ENCODE measurements at places on chromosomes 16 and 17. TPM values are rescaled to one million over a fixed set of nuclear protein-coding genes. Genes with fewer than 3 reads are reported as not detected.

DNA sequence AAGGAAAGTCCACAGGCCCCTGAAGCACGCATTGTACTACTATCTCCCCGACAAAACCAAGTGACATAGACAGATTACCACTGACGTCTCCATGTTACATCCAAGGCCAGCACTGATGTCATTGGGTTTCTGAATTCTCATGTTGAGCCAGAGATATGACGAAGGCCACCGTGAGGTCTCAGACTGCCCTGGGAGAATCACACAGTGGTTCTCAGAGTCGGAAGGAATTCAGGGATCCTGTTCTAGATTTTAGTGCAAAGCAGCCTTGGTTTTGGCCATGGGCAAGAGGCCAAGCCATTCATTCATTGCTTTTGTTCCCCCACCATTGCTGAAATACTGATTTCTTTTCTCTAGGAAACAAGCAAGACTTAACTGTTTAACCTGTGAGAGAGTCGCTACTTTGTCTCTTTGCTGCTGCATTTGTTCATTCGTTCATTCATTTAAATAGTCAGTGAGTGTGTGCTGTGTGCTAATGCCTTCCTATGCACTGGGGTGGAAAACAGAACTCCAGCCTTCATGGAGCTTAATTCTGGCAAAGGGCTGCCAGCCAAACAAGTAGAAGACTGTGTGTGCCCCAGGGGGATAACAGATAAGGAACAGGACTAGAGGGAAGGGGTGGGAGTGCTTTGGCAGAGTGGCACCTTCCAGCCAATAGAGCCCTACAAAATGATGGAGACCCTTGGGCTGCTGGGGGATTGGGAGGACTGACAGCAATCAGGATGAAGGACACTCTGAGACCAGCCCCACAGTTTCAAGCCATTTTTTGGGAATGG lies 222.3 kb downstream of the MSI2 start:
- no peak for DNase-seq

- DNase-seq = no peak
Observed at GRCh38 chr16:50485232-50485631, 63.0 kb upstream of the NKD1 start.

Gene GLTPD2
- total RNA-seq = not detected

Gene ANKRD40CL
- not detected for total RNA-seq

Gene KRTAP9-4
- total RNA-seq = not detected

DNA sequence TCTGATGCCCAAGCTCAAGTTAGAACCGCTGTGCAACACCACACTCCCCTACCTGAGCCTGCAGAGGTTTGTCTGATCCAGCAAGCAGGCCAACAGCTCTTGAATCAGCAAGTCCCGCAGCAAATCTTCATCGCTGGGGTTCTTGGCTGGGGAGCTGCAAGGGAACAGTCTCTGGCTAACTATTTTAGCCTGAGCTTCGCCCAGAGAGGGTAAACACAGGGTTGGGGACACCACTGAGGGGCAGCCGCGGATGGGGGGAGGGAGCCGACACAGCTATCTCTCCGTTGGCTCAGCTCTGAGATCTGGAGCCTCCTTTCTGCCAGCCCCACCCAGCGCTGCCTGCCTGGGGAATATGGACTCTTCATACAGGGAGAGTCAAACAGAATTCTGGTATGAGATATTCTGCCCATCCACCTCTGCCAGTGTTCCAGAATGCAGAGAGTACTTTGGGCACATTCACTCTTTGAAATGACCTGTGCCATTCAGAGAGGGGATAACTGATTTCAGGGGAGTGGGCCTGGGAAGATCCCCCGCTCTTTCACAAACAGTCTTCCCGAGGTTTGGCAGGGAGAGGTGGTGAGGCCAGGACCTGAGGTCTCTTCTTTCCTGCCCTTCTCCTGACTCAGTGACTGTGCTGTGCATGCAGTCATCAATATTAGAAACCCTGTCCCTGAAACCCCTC lies 7.4 kb downstream of the GIP start:
- DNase-seq = no peak

DNA sequence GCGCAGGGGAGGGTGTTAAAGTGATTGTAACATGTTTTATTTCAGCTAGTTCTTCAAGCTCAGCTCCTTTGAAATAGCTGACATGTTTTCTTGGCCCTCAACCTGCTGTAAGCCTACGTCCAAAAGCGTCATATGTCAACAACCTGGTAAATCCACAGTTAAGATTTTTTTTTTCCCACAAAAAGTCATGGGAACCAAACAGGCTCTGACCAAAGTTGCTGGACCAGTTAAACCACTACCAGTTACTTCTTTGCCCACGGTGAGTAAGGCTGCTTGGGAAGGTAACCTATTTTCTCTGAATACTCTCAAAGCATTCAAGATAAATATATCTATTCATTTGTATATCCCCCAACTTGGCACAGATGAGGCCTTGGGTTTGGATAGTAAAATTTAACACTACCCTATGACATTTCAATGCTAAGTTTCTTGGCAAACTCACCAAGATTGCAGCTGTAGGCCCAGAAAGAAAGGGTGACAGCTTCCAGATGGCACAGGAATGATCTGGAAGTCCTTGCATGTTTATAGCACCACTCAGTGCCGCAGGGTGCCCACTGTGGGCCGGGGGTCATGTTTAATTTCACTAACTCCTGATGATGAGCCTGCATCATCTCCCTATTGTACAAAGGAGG lies 166.2 kb downstream of the XYLT1 start:
- no peak for DNase-seq

DNA sequence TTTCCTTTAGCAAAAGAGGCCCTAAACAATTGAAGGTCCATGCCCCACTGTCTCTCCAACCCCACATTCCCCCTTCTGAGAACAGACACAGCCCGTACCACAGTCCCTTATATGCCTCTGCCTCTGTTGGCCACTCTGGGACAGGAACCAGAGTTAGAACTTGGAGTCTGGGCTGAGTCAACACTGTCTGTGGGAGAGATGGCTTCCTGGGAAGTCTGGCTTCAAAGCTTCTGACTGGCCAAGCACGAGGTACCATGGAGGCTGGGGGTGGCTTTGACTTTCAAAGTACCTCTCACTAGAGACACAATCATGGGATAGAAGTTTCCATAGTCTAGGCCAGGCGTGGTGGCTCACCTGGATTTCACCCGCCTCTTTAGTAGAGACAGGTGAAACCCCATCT lies 14.9 kb upstream of the SPOP start:
- DNase-seq = no peak

GRCh38 chr16:5639531-5639930 lies 541.9 kb upstream of the EEF2KMT start:
- no peak for DNase-seq

Gene C16orf89
- not detected for total RNA-seq

GRCh38 chr17:82772026-82772425 lies 20.2 kb downstream of the TBCD start:
- no peak for DNase-seq

GRCh38 chr17:80855948-80856862 lies 135.4 kb upstream of the CHMP6 start:
- peak; percentile 96 for DNase-seq

DNA sequence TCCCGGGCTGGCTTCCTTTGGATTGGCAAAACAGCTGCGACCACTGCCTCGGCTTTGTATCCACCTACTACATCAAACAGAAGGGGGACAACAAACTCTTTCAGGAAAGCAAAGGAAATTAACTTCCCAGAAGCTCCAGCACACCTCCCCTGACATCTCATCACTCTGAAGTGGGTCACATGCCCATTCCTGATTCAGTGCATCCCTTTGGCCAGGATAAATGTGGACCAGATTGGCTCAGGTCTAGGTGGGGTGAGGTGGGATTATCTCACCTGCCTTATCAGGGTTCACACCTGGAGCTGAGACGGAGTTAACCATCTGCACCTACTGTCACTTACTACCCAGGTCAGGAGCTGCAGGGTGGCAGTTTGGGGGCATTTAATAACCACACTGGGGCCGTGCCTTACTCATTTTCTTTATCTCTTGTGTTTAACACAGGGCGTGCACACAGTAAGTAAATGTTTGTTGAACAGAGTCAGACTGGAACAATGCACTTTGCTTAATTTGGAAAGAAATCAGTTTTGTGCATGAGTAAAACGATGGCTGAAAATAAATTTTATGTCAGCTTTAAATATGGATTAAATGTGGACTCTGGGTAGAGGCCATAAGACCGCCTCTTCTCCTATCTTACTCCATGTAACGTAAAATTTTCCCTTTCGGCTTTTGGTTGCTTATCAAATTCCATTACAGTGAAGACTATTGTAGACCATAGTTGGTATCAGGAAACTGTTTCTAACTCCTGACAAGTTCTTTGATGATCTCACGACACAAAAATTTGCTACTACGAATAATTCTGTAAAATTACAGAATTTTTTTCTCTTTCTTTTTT lies 36.0 kb downstream of the IQCK start:
- no peak for DNase-seq

DNA sequence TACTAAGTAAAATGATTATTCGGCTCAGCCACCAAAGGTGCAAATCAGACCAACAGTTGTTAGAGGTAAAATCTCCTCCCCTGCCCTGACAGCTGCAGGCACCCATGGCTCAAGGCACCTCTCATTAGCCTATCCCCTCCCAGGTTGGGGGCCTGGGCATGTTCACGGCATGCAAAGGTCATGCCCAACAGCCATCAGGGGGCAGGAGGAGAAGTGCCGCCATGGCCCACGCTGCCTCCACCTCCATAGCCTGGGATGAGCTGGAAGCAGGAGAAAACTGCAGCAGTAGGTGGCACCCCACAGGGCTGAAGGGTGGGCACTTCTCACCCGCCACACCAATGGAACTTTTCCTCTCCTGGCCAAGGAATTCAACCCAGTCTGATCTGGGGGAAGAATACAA lies 146.4 kb upstream of the COX10 start:
- no peak for DNase-seq

- DNase-seq = no peak
Observed at GRCh38 chr16:23711785-23712184, 1.2 kb downstream of the ERN2 start.

GRCh38 chr16:66622863-66623262 lies 18.4 kb downstream of the CMTM3 start:
- no peak for DNase-seq

DNA sequence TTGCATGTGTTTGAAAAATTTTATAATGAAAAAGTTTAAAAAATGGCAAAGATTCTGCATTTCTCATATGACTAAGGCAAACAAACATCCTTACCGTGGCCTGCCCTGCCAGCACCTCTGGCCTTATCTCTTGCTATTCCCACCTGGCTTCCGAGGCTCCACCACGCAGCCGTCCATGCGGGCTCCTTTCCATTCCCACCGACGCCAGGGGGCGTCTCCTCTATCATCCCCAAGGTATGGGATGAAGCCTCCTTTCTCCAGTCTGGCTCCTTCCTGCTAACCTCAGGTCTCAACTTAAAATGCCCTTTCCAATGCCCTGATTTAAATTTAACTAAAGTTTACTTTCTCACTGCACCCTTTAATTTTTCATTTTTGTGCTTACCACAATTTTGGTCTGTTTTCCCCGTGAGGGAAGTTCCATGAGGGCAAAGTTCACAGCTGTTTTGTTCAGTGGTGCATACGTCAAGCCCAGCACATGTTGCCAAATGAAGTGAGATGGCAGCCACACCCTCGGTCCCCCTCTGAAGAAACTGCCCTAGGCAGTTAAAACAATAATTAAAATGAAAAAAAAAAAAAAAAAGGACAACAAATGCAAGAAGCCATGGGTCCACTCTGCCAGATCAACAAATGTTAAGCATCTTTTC lies 13.3 kb upstream of the SDK2 start:
- DNase-seq = peak; percentile 47

DNA sequence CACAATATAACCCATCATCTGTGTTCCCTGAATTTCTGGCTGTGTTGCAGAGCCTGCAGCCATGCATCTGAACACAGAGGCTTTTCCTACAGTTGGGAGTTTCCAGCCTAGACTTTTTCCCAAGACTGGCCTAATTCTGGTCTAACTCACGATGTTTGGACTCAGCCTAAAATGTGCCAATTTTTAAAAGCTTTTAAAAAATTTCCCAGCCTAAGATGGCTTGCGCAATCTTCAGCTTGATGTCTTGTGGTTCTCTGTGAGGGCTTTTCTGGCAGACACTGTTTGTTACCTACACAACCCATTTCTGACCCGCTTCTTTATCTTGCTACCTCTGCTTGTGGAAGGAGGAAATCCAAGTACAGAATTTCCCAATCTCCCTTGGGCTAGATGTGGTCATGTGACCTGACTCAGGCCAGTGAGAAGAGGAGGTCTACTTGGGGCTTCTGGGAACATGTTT lies 72.7 kb upstream of the GAS7 start:
- no peak for DNase-seq

Gene TSPAN10
- total RNA-seq = 0.36 TPM

Gene SLC25A39
- 122 TPM for total RNA-seq

Gene CDYL2
- 29.4 TPM for total RNA-seq

DNA sequence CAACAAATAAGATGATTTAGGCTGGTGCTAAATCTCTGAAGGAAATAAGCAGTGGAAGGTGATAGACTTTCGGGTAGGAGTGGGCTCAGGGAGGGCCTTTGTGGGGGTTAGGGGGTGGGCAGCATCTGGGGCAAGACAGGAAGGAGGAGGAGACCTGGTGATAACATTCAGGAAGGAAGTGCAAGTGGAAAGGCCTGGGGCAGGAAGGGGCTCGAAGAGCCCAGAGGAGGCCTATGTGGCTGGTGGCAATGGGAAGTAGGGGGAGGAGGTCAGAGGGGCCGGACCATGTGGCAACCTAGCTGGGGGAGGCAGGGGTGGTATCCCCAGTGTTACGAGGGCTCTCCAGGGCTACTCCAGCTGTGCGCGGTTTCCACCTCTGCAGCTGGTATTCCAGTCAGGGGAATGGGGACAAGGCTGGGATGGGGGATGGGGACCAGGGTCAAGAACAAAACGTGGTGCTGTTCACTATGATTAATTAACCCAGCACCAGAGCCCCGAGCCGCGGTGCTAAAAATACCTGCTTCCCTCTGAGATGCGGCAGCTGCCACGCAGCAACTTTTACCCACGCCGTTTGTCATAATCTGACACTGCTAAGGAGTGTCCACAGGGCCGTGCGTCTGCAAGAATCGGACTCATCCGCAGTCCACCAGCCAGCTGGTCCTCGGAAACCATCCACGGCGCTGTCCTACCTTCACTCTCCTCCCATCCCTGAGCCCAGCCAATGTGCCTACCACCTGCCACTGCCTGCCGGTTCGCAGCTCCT lies 5.2 kb upstream of the CCDC182 start:
- DNase-seq = no peak

- DNase-seq = no peak
Observed at GRCh38 chr17:1518410-1518809, 2.0 kb upstream of the INPP5K start.

DNA sequence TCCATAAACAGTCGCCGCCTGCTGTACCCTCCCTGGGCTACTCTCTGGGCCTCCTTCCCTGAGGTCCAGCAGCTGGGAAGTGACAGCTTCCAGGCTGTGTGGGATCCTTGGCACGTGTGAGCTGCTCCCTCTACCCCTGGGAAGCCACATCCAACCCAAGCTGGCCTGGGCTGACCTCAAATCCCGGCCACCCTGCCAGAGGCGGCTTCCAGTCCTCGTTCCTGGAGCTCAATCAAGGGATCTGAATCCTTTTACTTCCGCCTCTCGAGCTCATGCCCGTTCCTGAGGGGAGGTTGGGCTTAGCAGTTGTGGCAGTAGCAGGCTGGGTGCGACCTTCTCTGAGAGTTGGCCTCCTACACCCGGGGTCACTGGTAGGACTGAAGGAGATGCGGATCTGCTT lies 82.5 kb downstream of the NETO2 start:
- DNase-seq = no peak

Data from activated CD4-positive, alpha-beta memory T cell treated with anti-CD3 and anti-CD28 coated beads for 36 hours (primary cell).